ENCODE measurements at places on chromosomes 6 and 20. TPM values are rescaled to one million over a fixed set of nuclear protein-coding genes. Genes with fewer than 3 reads are reported as not detected.

DNA sequence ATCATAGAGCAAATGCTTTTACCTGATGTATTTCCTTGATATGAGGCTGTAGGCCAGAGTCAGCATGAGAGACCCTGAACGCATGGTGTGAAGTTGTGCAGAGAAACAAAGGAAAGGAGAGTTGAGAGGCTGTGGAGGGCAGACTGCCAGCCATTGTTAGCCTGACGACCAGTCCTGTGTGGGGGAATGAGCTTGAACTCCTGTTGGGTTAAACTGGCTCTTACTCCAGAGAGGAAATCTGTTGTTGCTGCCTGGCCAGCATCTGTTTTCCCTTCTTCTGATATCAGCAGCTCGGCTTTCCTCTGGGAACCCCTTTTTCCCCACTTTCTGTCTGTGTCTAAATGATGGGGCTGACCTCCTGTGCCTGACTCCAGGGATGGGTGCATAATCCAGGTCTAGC, 158.2 kb upstream of the ZFP64 start:
- DNase-seq: no peak
- H3K27me3 ChIP-seq: no peaks in the 10 kb centered on the region

EEF1A1 gene
- 16,691 TPM for total RNA-seq

RAMACL gene
- 0.30 TPM for total RNA-seq

- no peak overlapping the region for H3K27ac ChIP-seq
- H3K36me3 ChIP-seq: no peaks in the 10 kb centered on the region
- DNase-seq: no peak
- no peaks in the 10 kb centered on the region for H3K27me3 ChIP-seq
These were observed 11.5 kb downstream of the HLA-DPA1 start for GRCh38 chr6:33061987-33062386.

CRISP2 gene
- not detected for total RNA-seq

- no peak overlapping the region for H3K4me3 ChIP-seq
- H3K27me3 ChIP-seq: no peaks in the 10 kb centered on the region
- no peaks in the 10 kb centered on the region for H3K4me1 ChIP-seq
- no peak overlapping the region for H3K27ac ChIP-seq
These were observed 574.1 kb upstream of the CHD6 start for GRCh38 chr20:42192321-42192720.

TBXT gene
- not detected for total RNA-seq

GRCh38 chr6:144343701-144344428, 58.7 kb downstream of the UTRN start:
- peak; percentile 85 for DNase-seq
- H3K36me3 ChIP-seq: no peaks in the 10 kb centered on the region
- H3K27ac ChIP-seq: peak overlapping the region; percentile 75

- H3K27me3 ChIP-seq: no peaks in the 10 kb centered on the region
- H3K4me1 ChIP-seq: peaks cover 40% of the 10 kb centered on the region
- peaks cover 21% of the 10 kb centered on the region for H3K36me3 ChIP-seq
- no peak overlapping the region for H3K4me3 ChIP-seq
These were observed 1.2 kb upstream of the SYS1 start for GRCh38 chr20:45361793-45362192.

GRCh38 chr6:114292431-114292830, 50.4 kb downstream of the HS3ST5 start:
- no peak overlapping the region for H3K27ac ChIP-seq
- no peaks in the 10 kb centered on the region for H3K27me3 ChIP-seq
- no peak for DNase-seq
- H3K4me1 ChIP-seq: no peaks in the 10 kb centered on the region

LY6G6F gene
- total RNA-seq: not detected

DNA sequence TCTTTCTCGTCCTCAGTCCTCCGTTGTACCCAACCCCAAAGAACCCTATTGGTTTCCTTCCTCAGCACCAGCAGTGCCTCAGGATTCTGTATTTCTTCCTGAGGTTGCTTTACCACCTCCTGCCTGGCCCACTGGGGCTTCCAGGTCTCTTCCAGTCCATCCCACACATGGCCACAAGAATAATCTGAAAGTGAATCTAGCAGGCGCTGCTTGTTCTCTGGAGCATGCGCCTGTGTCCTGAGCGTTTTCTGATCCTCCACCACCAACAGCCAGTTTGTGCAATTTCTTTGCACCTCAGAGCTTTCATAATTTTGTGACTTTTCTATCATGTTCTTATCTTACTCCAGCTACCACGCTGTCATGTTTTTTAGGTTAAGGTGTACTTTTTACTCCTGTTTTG, 11.6 kb upstream of the HSP90AB1 start:
- H3K4me1 ChIP-seq: peaks cover 12% of the 10 kb centered on the region
- H3K27ac ChIP-seq: no peak overlapping the region
- H3K4me3 ChIP-seq: no peak overlapping the region
- no peak for DNase-seq
- H3K36me3 ChIP-seq: no peaks in the 10 kb centered on the region

DNA sequence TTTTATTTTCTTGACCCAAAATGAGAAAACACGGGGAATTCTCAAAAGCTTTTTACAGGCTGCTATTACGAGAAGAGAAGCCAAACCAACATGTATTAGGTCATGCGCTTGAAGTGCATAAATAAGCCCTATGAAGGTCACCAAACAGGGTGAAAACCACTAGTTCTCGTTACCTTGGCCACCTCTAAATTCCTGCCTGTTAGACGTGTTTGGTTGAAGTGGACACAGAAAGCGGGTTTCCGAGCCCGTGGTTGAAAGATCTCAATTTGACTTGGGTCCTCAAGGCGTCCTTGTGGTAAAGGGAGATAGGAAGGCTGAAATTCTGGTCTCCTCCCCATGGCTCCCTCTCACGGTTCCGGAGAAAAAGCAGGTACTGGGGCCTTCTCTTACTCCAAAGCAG, 6.2 kb downstream of the EYA2 start:
- DNase-seq: no peak
- no peak overlapping the region for H3K27ac ChIP-seq
- H3K27me3 ChIP-seq: peaks cover 8% of the 10 kb centered on the region
- H3K4me3 ChIP-seq: no peak overlapping the region

DNA sequence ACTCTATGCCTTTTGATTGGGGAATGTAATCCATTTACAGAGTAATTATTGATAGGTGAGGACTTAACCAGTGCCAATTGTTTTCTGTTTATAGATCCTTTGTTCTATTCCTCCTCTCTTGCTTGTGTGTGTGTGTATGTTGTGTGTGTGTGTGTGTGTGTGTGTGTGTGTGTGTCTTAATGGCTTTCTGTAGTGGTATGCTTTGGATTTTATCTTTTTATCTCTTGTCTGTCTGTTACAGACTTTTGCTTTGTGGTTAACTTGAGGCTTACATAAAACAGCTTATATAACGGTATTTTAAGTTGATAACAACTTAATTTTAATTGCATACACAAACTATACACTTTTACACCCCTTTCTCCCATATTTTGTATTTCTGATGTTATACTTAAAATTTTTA, 54.7 kb downstream of the CDC5L start:
- H3K4me3 ChIP-seq: no peak overlapping the region
- no peak overlapping the region for H3K27ac ChIP-seq
- peaks cover 14% of the 10 kb centered on the region for H3K36me3 ChIP-seq
- H3K4me1 ChIP-seq: no peaks in the 10 kb centered on the region

PGC gene
- not detected for total RNA-seq

GRCh38 chr20:16388731-16389130, 184.5 kb downstream of the KIF16B start:
- H3K4me1 ChIP-seq: no peaks in the 10 kb centered on the region
- DNase-seq: no peak
- H3K4me3 ChIP-seq: no peak overlapping the region
- no peaks in the 10 kb centered on the region for H3K36me3 ChIP-seq

DNA sequence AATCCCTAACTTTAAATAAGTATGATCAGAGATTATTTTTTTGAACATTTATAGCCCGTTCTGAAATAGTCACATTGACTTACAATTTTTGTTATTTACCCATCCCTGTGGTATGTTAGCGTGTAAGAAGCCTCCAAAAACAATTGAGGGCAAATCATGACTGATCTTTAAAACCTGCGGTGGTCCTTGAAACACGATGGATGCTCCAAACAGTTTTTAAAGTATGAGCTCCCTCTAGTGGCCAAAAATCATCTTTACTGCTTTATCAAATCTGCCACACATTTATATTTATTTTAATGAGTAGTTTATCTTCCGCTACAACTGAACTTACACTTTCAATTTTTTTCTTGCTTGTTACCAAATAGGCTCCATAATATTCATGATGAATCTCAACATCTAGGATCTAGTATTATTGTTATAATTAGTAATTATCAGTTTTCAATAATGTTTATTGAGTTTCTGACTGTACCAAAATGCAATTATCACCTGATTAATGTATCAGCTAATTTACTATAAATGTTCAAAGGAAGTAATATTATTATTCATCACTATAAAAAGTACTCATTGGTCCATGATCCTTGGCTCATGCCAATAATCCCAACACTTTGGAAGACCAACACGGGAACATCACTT, 52.2 kb downstream of the MARCKS start:
- no peak overlapping the region for H3K27ac ChIP-seq
- H3K4me1 ChIP-seq: no peaks in the 10 kb centered on the region
- no peaks in the 10 kb centered on the region for H3K36me3 ChIP-seq
- H3K27me3 ChIP-seq: no peaks in the 10 kb centered on the region
- peak; percentile 38 for DNase-seq

DNAH8 gene
- 0.17 TPM for total RNA-seq

All from CD4-positive, alpha-beta memory T cell (primary cell).